ENCODE measurements at places on chromosomes 7 and 10.

GRCh38 chr7:137531671-137532070 lies 188.1 kb upstream of the PTN start:
- no peak for DNase-seq

GRCh38 chr7:134075799-134076198 lies 51.3 kb upstream of the LRGUK start:
- DNase-seq, result no peak

- DNase-seq, result no peak
Observed at GRCh38 chr7:101631224-101631714, 2.2 kb upstream of the MYL10 start.

DNA sequence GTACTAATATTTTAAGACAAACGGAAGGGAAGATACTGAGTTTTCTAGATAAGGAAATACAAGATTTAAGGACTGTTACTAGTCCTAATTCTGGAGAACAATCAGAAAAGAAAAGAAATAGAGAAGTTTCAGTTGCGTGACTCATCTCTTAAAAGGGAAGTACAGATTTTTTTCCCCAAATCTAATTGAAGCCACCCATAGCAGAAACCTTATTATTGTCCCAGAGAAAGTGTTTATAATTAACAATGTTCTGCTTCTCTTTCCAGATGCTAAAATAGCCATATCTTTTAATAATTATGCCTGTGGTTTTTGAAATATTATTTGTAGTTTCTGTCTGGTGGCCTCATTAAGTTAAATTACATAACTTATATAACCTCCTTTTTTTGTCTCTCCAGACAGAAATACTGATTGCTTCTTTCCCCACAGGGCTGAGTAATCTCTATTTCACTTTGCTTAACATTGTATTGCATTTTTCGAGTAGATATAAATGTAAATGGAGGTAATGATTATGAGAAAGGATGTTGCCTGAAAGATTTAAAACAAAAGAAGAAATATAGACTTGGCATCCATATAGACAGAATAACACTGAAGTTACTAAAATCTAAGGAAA lies 240.7 kb upstream of the MBL2 start:
- DNase-seq, result no peak

DNA sequence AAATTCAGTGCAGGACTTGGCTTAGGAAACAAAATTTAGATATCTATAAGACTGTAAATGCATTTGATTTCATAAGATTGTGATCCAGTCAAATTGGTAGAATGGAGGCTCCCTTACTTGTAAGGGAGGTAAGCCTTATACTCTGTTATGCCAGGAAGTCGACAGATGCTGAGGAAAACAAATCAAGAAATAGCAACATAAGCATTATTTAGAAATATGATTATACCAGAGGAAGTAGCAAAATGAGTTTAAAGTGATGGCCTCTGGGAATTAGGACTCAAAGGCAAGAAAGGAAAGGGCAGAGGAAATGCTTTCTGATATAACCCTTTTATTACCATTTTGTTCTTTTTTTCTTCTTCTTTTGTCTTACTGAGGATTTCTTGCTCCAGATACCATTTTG lies 40.5 kb upstream of the MTPAP start:
- no peak for DNase-seq

DNA sequence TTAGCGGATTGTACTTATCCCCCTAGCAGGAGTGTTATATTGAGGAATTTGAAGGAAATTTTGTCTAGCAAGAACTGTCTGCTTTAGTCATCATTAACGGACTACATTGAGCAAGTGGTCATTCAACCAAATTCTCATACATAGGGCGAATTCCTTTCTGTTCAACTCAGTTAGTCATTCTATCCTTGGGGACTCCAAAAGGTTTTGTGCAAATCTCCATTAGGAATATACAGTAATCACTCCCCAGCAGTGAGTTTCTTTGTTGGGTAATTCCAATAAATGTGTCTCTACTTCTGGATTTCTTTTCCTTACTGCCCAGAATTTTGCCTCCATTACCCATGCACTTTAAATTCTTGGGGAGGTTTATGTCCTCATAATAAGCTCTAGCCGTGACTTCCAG lies 51.1 kb downstream of the EPDR1 start:
- no peak for DNase-seq

GRCh38 chr10:113100281-113100680 lies 150.2 kb downstream of the TCF7L2 start:
- DNase-seq, result no peak

DNA sequence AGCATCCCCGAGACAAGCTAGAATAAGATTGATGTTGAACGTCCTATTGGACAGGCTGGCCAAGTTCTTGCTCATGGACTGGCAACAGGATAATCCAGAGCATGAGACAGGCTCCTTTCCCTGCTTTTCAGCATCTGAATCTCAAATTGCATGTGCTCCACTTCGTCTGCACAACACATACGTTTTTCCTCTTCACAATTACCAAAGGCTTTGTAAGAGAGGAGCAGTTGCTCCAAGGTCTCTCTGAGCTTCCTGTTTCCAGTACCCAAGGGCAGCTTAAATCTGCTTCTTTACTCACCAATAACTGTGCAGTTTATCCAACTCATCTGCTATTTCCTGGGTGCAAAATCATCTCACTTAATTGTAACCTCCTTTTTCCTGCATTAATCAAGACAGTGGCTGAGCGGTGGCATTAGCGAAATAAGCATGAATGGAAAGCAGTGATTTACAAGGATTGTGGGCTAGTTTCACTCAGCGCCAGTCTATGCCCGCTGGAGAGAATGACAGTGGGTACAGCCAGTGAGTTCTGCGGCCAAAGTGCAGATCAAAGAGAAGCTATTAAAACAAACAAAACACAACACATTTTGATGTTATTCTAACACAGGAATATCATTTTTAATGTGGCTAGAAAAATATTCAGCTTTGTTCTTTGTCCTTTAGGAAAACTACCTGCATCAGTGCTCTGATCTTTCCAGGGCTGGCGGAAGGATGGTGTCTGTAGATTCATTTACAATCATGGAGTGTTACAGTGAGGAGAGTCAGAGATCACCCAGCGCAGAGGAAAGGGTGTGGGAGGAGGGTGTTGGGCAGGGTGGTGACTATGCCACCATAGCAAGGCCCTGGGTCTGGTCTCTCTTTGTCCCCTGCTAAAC lies 79.8 kb downstream of the CHN2 start:
- DNase-seq, result no peak

GRCh38 chr7:69738396-69738951 lies 140.2 kb downstream of the AUTS2 start:
- DNase-seq, result no peak

DNA sequence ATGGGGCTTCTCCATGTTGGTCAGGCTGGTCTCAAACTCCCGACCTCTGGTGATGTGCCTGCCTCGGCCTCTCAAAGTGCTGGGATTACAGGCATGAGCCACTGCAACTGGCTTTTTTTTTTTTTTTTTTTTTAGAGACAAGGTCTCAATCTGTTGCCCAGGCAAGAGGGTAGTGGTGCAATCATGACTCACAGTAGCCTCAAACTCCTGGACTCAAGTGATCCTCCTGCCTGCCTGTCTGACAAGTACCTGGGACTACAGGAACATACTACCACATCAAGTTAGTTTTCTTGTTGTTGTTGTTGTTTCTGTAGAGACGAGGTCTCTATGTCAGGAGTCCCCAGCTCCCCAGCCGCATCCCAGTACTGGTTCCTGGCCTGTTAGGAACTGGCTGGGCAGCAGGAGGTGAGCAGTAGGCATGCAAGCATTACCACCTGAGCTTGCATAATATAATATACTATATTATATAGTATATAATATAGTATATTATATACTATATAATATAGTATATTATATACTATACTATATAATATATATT lies 55.7 kb downstream of the TPK1 start:
- no peak for DNase-seq

DNA sequence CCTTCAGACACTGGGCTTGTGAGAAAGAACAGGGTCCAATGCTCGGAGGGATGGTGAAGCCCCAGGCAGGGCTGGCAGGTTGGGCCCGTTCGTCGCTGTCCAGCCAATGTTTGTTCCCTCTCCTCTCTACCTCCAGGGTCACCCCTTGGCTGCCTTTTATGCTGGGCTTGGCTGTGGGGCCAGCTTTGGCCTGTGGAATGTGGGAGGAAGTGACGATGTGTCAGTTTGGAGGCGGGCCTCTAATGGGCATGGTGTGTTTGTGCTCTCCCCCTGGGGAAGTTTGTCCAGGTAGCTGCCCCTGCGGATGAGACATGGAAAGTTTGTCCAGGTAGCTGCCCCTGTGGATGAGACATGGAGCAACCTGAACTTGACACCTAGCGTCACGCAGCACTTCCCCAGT lies 236.7 kb downstream of the GLRX3 start:
- no peak for DNase-seq

- no peak for DNase-seq
Observed at GRCh38 chr10:87961314-87961713, 97.9 kb downstream of the PTEN start.

DNA sequence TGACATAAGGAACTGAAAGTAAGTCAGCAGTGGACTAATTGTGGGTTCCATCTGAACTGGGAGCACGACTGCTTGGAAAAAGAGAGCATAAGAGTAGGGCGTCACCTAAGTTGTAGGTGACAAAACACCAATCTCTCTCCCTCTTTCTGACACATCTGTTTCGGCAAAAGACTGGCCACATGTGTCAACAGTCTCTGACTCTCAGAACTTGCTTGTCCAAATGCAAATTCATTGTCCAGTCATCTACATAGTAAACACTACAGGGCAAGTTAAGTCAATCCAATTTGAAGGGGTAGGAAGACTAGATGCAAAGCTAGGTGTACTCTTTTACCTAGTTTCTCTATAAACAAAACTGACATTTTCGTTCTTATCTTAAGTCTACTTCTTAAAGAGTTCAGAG lies 87.7 kb downstream of the ZNF438 start:
- no peak for DNase-seq

- peak; percentile 63 for DNase-seq
Observed at GRCh38 chr7:151085691-151086620, at the start of gene AGAP3. TSS of gene AGAP3 (plus strand) at chr7:151086475. CDS start at chr7:151086742, 267 bp downstream.

DNA sequence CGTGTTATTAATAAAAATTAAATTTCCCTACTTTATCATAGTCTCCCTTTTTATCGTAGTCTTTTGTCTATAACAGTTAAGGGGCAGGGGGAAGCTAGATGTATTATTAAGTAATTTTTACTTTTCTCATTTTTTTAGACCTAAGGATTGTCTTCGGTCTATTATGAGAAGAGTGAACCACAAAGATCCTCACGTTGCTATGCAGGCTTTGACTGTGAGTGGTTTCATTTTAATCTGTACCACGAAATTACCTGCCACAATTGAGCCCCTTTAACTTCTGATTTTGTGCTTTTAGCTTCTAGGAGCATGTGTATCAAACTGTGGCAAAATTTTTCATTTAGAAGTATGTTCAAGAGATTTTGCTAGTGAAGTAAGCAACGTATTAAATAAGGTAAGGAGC lies 40.6 kb downstream of the STAM start:
- DNase-seq, result no peak

- no peak for DNase-seq
Observed at GRCh38 chr7:70353330-70353945, 755.2 kb downstream of the AUTS2 start.

GRCh38 chr10:110241407-110241806 lies 34.0 kb downstream of the MXI1 start:
- no peak for DNase-seq

GRCh38 chr7:50952120-50952519 lies 169.4 kb upstream of the GRB10 start:
- DNase-seq, result no peak

GRCh38 chr10:6314620-6315205 lies 112.0 kb downstream of the PFKFB3 start:
- no peak for DNase-seq

DNA sequence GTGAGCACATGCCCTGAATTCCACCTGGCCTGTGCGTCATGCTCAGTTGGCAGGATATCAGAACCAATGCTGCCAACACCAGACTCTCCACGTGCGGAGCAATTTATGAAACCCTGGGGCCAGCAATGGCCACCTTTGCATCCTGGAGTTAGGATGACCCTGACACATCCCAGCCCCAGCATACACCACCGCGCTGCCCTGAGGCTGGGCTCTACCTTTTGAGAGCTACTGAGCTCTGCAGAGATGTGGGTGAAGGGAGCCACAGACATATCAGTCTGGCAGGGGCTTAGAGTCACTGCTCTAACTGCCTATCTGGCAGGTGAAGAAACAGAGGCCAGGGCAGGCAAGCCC lies 41.9 kb downstream of the SYPL1 start:
- no peak for DNase-seq

- no peak for DNase-seq
Observed at GRCh38 chr10:3020311-3020710, 47.0 kb upstream of the PFKP start.

DNA sequence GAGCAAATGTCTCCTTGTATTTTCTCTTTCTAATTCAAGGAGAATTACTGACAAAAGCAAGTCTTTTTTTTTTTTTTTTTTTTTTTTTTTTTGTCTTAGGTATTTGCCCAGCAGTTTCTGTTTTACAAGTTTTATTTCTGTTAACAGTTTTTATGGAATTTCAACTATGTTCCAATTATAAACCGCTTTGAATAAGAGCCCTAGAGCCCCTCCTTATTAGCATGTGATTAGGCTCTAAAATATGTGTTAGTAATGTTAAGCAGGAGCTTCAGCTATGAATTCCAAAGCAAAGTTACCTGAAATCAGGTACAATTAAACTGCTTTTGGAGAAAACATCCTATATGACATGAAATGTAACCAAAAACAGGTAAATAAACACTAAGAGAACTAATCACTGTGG lies 997.0 kb upstream of the POT1 start:
- DNase-seq, result no peak

DNA sequence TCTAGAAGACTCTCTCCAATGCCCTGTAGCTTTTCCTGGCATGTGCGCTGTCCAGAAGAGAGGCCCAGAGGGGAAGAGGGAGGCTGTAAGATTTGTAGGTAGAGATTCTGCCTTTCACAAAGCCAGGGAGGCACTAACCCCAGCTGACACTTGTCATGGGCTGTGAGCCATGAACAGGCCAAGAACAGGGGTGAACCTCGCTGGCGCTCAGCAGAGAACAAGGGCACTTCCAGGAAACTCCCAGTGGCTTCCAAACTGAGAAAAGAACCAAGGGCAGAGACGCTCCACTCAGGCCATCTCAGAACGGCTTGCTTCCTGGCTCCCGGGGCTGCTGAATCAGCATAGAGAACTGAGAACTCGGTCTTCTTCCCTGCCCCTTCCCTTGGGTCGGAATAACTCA lies 257.8 kb upstream of the ZNF32 start:
- no peak for DNase-seq

Measured in stimulated activated CD4-positive, alpha-beta T cell treated with anti-CD3 and anti-CD28 coated beads, Interleukin-12 subunit alpha, Interleukin-12 subunit beta, amount 100 ng/mL, for 4 hours (primary cell).